ENCODE measurements at places on chromosomes 4 and X.

GRCh38 chrX:54419559-54420302, 20.5 kb upstream of the TSR2 start:
- no peak for DNase-seq

- DNase-seq, result no peak
These were observed 1119.2 kb upstream of the INTU start for GRCh38 chr4:126513596-126513995.

DNA sequence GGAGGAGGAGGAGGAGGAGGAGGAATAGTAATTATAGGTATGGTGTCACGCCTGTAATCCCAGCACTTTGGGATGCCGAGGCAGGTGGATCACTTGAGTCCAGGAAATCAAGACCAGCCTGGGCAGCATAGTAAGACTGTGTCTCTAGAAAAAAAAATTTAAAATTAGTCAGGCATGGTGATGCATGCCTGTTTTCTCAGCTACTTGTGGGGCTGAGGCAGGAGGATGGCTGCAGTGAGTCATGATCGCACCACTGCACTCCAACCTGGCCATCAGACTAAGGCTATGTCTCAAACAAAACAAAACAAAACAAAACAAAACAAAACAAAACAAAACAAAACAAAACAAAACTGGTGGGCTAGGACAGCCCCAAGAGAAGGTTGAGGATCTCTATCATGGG, 3.0 kb downstream of the STARD8 start:
- DNase-seq, result no peak

DNA sequence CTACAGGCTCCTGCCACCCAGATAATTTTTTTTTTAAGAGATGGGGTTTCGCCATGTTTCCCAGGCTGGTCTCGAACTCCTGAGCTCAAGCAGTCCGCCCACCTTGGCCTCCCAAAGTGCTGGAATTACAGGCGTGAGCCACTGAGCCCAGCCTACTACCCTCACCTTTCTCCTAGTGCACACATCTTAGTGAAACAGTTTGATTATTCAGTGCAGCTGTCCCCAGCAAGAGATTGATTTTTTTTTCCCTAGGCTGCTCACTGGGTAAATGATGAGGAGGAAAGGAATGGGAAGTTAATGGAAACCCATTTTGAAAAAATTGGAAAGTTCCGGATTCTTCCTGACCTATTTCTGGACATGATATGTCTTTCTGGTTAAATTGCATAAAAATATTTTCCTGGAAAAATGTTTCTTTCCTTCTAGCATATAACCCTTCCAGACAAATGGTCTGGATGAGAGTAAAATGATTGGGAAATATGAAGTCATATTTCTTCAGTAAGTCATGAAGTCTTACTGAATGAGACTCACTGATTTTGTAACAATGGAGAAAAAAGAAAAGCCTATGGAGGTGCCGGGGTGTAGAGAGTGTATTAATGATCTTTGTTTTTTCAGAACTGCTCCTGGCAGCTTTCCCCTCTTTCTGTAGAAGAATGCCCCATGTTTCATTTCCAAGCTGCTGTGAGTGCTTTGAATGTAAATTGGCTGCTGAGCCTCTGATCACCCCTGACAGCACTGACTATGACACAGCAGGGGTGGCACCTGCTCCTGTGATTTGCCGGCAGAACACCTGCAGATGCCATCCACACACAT, 19.5 kb upstream of the ZNF41 start:
- DNase-seq, result no peak

DNA sequence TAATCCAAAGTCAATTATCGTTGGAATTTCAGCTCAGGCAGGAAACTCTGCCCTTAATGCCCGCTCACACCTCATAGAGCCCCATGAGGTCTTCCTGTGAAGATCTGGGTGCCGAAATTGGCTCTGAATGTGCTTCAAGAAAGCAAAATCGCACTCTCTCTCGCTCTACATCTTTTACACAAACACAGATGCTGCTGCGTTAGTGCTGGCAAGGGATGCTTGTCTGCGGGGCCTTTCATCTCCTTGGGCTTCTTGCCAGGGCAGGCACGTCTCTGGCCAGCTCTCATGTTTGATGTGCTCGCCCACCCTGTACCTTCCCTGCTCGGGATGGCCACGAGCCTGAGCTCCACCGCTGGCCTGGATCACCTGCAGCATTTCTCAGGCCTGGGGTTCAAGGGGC, 66.5 kb downstream of the CLCN4 start:
- DNase-seq, result no peak

GRCh38 chr4:95715830-95716229, 124.1 kb upstream of the PDHA2 start:
- DNase-seq, result no peak

DNA sequence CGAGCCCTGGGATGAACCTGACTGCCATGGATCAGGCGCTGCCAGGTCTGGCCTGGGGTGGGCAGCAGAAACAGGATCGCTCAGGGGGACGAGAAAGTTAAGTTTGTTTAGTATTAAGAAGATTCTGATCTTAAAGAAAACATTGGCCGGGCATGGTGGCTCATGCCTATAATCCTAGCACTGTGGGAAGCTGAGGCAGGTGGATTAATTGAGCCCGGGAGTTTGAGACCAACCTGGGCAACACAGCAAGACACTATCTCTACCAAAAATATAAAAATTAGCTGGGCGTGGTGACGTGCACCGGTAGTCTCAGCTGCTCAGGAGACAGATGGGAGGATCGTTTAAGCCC, 696 bp upstream of the FLNA start:
- DNase-seq, result no peak

GRCh38 chr4:77432717-77433417, 172.8 kb upstream of the CXCL13 start:
- DNase-seq, result no peak

DNA sequence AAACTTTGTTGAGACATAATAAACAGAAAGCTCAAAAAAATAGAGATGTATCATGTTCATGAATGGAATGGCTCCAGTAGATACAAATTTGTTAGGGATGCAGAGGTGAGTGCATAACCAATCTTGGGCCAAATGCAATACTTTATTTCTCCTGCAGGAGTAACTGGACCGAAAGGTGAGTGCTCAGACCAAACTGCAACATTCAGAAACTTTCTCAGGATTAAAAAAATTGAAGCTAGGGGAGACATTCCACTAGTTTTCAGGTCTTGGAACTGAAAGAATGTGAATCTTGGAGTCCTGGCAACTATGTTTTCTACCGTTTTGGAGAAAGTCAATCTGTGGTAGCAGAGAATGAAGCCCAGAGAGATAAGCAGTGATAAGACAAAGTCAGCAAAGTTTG, 21.2 kb upstream of the LCORL start:
- no peak for DNase-seq

DNA sequence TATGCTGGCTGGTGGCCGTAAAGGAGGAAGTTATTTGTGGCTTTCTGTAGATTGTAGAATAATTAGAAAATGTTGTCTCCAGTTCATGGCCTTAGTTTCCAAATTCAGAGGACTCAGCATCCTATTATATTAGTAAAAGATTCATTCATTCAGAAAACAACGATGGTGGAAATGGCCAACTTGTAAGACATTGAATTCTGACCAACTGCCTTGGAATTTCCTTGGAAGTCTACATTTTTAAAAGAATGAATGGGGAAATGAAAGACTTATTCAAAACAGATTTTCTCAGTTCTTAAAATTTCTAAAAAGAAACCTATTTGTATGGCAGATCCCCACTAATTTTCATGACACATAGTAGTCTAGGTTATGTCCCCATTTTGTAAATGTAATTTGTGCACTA, 561.5 kb downstream of the ANKRD50 start:
- no peak for DNase-seq

- no peak for DNase-seq
These were observed 35.3 kb downstream of the ATXN3L start for GRCh38 chrX:13284570-13284969.

DNA sequence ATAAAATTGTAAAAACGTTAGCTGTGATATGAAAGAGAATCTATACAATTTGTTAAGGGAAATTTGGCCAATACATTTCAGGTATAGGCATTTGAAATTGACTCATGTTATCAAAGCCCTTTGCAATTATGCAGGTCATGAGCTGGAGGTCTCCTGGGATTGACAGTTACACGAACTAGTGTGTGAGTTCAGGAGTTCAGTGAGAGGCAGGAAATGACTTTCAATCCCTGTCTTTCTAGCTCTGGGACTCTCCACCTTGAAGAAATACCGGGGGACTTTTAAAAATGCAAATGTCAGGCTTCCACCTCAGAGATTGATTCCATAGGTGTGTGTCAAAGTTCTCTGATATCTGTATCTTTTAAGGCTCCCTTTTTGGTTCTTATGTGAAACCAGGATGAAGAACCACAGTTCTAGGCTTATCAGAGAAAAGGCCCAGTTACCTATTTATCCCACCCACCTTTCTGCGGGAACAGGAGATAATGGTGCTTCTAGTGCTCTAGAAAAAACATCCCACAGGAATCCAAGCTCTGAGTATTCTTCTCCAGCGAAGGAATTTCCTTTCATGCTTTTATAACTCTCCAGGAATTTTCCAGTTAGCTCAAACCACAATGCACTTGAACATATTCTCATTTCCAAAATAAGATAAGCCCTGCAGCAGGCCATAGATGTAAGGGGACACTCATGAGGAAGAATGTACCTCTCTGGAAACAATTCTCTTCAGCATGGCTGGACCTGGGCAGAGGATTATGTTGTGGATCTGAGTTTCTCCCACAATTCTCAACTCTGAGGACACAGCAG, 501.0 kb downstream of the IDS start:
- DNase-seq, result no peak

GRCh38 chr4:41887821-41888686, 47.2 kb upstream of the TMEM33 start:
- peak; percentile 69 for DNase-seq

DNA sequence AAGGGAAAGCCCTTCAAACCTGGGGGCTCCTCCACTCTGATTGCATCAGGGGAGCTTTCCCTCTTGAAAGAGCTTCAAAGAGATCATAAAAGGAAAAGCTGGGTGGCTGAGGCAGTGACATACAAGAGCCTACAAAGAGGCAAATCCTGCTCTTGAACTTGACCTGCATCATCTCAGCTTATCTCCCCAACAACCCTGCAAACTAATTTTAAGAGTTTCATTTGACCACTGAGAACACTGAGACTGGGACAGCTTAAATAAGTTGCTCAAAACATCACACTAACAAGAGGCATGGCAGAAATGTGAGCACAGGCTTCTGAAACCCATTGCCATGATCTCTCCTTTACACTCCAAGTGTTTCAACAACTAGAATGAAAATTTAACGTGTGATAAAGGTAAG, 101.6 kb upstream of the PPARGC1A start:
- DNase-seq, result no peak

DNA sequence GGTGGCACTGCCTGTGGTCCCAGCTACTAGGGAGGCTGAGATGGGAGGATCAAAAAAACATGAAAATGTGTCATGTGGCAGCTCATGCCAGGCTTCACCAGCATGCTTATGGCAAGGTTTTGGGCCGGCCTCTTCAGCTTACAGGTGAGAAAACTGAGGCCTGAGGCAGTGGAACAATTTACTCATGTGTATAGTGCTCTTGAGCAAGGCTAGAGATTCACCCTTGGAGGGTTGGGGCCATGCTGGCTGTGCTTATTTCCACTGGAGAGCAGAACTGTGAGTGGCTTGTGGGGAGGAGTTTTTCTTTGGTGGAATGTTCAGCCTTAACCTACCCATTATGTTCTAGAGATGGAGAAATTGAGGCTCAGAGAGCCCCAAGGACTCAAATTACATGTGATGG, 31.8 kb downstream of the NSD2 start:
- peak; percentile 22 for DNase-seq

GRCh38 chrX:136778916-136779315, 1.8 kb downstream of the ARHGEF6 start:
- no peak for DNase-seq

- DNase-seq, result no peak
These were observed 4.8 kb downstream of the NOP14 start for GRCh38 chr4:2958446-2958845.

- no peak for DNase-seq
These were observed 67.0 kb upstream of the TMLHE start for GRCh38 chrX:155679715-155680114.

DNA sequence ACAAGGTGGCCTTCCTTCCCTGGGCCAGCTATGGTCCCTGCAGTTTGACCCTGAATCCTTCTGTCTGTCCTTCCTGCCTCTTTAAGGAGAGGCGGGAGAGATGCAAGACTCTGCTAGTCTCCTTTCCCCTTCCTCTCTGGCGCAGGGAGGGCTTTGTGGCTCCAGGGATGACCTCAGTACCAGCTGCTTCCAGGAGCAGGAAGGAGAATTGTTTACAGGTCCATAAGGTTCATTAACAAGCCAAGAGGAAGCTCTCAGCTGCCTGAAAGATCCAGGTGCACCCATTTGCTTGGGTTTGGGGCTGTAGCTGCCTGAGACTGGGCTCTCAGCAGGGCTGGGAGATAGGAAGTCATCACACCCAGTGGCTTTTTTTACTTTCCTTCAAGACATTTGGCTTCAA, 4.0 kb upstream of the FATE1 start:
- no peak for DNase-seq

- DNase-seq, result no peak
These were observed 30.3 kb downstream of the TLR10 start for GRCh38 chr4:38752372-38752940.

GRCh38 chrX:45157647-45158046, 43.0 kb downstream of the DIPK2B start:
- no peak for DNase-seq

- no peak for DNase-seq
These were observed 87.0 kb downstream of the ZNF827 start for GRCh38 chr4:145851511-145852201.

GRCh38 chrX:148530464-148531077, 30.2 kb downstream of the AFF2 start:
- DNase-seq, result peak; percentile 8

DNA sequence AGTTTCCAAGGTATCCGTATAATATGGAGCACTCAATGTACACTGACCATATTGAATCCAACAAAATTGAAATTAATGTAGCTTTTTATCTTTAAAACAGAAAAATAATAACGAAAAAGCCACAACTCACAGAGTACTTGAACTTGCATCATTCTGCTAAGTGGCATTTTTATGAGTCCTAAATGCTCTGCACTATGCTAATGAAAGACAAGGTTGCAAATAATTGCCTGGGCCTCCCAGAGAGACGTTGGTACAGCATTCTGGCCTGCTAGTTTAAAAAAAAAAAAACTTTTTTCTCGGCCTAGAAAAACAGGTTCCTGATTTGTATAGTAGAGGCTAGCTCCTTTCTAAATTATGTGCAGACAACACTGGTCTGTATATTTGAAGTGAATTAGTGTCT, 4.3 kb upstream of the FAM9B start:
- no peak for DNase-seq

DNA sequence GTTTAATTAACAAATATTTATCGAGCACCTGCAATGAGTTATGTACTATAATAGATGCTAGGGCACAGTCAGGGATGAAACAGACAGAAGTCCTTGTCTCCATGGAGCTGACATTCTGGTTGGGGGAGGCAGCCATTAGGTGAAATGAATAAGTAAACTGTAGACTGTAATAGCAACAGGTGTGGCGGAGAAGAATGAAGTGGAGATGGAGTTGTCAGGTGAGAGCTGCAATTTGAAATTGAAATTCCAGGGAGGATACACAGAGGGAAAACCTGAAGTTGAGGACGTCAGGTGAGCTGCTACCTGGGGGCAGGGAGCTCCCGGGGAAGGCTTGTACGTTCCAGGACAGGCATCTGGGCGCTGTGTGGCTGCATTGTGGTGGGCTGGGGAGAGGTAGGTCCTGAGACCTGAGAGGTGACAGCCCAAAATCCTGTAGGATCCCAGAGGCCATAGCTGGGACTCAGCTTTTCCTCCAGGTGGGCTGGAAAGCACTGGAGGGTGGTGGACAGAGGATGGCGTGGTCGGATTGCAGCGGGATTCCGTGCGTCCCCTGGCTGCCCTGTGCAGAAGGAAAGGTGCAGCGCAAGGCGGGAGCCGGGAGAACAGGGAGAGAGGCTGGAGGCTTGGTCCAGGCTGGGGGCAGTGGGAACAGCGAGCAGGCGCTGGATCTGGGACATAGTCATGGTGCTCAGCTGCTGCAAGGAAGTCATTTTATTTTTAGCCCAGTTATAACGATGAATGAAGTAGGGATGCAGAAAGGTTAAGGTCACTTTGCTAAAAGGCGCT, 24.8 kb downstream of the CYTL1 start:
- no peak for DNase-seq
